ENCODE measurements at places on chromosomes 5 and 9.

GRCh38 chr9:110520120-110520701 lies 59.3 kb downstream of the SVEP1 start:
- DNase-seq: no peak

DNA sequence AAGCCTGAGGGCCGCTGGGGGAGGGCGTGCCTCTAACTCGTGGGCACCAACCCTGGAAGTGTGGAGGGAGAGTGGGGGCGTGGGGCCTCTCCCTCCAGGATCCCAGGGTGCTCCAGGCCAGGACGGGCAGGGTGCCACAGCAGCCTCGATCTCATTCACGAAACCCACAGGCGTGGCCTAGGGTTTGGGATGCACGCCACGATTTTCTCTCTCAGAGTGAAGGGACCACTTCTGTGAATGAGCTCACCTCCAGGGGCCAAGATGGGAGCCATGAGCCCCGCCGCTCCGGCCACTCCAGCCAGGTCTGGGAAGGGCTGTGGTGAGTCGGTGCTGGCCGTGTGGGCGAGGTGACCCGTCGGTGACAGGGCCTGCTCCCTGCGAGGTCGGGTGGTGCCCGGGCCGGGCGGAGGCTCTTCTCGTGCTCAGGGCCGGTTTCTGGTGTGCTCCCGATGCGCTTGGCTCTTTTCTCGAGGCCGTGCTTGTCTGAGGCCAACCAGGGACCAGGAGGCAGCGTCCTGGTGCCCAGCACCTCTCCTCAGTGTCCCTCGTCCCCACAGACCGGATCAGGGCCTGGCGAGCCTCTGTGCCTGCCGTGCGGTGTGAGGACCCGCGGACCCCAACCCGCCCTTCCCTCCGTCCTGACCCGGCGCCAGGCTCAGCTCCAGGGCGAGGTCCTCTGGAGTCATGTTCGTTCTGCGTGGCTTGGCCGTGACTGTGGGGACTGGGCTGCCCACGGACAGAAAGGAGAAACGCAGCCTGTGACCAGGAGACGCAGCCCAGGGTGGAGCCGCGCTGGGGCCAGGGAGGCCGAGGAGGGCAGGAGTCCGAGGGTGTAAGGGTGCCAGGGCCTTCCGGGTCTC lies 31.0 kb downstream of the TPPP start:
- DNase-seq: no peak

- no peak for DNase-seq
These were observed 42.5 kb downstream of the FRMPD1 start for GRCh38 chr9:37693260-37693659.

GRCh38 chr5:58016877-58017276 lies 443.0 kb downstream of the PLK2 start:
- DNase-seq: no peak

- DNase-seq: no peak
These were observed 19.0 kb downstream of the ATOX1 start for GRCh38 chr5:151739395-151739794.

DNA sequence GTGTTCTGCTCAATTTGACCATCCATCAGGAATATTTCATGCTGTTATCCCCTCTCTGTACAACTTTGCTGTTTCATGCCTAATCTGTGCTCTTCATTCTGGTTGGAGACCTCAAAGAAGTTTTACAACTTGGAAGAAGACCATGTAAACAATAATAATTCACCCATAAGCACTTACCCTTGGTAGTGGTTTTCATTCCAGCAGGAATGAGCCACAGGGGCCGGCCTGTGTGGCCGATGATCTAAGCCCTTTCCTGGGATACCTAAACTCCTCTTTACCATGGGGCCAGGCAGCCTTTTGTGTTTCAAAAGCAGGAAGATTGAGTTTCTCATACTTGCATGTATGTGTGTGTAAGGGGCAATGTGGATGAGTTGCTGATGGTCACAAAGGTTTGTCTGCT lies 165.0 kb downstream of the FGF1 start:
- no peak for DNase-seq

DNA sequence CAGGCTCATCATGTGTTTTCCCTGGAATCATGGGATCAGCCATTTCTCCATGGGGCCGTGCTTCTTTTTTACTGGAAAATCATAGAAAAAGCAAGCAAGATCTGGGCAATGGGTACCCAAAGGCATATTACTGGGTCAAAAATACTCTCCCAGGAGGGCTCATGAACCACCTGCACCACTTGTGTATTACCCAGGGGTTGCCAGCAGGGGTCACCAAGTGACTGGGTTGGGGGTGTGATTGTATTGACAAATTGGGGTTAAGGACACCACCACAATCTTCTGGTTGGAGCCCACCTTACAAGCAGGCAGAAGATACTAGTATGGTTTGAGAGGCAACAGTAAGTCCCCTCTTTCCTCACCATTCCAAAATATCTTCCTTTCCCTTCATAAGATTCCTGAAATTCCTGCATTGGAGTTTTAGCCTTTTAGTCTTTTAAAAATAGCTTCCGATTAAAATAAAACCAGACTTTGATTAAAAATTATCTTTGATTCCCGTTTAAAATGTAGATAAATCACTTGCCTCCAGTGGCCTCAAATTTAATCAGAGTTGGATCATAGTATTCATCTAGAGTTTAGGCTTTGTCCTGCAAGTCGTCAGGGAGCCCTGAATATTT lies 603.3 kb downstream of the KIF4B start:
- DNase-seq: no peak

DNA sequence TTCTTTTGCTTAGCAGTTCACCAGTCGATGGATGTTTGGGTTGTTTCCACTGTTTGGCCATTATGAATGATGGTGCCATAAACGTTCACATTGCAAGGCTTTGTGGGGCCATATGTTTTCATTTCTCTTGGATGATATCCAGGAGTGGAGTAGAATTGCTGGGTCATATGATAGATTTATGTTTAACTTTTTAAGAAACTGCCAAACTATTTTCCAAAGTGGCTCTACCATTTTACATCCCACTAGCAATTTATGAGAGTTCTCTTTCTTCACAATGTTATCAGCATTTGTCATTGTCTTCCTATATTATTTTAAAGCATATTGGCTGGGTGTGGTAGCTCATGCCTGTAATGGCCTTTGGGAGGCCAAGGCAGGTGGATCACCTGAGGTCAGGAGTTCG lies 5.2 kb downstream of the GPR107 start:
- no peak for DNase-seq

DNA sequence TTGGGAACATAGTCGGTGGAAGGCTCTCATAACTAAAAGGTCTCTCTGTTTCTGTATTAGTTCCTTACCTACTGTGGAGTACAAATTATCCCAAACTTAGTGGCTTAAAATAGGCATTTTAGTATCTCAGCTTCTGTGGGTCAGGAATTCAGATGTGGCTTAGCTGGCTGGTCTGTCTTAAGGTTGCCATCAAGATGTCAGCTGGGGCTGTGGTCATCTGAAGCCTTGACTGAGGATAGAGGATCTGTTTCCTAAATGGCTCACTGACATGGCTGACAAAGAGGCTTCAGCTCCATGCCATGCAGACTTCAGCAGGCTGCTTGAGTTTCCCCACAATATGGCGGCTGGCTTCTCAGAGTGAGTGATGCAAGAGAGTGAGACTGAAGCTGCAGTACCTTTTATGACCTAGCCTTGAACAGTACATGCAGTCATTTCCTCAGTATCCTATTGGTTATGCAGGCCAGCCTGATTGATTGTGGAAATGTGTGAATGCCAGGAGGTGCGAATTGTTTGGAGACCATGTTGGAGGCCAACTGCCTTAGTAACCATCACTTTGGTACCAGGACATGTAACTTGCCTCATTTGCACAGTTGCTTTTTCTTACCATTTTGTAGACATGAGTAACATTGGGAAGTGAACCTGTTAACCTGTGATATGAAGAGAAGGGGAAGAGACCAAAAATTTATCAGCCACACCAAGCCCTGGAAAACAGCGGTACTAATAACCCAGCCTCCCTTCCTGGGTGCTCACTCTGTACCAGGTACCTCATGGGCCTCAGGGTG lies 152.8 kb upstream of the IER5L start:
- no peak for DNase-seq

DNA sequence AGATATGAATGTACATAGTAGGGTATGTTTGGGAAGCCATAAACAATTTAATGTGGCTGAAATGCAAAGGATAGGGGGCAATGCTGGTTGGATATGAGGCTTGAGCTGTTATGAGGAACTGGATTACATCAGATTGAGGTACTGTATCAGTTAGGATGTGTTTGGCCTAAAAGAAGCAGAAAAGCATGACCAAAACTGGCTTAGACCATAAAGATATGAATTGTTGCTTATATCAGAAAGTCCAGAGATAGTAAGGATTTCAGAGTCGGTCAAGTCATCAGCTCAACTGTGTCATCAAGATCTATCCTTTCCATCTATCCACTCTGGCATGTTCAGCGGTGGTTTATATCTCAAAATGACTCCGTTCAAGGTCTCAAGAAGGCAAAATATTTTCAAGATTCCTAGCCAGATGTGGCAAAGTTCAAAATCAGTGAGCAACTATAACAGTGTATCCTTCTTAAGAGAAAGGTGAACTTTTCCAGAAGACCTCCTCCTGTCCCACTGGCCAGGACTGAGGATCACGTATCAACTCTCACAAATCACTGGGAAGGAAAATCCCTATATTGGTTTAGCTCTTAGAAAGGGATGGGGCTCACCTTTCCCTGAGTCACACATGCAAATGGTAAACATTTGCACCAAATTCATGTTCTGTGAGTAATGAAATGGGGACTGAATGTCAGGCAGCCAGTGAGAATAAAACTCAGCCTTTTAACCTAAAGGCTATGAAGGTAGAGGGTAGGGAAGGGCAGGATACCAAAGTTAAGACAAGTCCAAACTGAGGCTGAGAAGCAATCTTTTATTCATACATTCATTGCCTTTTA lies 257.8 kb downstream of the TRIM32 start:
- no peak for DNase-seq

DNA sequence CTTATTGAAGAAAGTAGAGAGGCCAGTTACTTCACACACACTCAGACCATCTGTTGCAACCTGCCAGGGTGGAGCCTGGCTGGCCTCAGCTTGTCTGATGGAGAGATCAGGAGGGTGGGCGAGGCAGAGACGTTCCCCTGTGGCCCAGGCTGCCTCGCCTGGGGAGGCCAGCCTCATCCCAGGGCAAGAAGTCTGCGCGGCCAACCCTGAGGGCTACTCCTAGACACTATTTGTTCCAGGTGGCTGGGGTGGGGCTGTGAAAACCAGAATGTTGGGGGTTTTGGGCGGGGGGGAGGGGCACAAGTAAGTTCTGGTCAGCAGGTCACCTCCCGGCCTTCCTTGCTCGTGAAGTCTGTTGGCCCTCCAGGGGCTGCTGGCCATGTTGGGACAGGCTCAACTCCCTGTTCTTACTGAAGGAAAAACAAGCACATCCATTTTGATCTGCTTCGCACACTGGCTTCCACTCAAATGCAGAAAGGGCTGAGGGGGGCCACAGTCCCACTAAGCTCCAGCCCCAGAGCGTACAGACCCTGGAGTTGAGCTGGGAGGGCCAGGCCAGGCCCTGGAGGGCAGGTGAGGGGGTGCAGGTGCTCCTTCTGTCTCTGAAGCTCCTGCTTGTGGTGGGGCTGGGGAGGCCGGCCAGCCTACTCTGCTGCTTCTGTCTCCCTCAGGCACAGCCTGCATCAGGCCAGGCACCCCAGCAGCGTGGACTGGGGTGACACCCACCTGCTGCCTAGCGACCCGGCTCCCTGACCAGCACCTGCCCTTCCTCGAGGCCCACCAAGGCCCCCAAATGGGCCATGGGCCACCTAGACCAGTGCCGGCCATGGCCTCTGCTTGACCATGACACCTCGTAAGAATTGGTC lies 46.6 kb downstream of the SECISBP2 start:
- DNase-seq: no peak

GRCh38 chr5:5494489-5495402 lies 72.3 kb downstream of the ICE1 start:
- peak; percentile 17 for DNase-seq

- DNase-seq: no peak
These were observed 77.0 kb upstream of the RASA1 start for GRCh38 chr5:87190687-87191086.

- no peak for DNase-seq
These were observed 9.3 kb upstream of the WWC1 start for GRCh38 chr5:168282120-168282519.

GRCh38 chr5:14486486-14486885 lies 95.1 kb upstream of the OTULINL start:
- no peak for DNase-seq

DNA sequence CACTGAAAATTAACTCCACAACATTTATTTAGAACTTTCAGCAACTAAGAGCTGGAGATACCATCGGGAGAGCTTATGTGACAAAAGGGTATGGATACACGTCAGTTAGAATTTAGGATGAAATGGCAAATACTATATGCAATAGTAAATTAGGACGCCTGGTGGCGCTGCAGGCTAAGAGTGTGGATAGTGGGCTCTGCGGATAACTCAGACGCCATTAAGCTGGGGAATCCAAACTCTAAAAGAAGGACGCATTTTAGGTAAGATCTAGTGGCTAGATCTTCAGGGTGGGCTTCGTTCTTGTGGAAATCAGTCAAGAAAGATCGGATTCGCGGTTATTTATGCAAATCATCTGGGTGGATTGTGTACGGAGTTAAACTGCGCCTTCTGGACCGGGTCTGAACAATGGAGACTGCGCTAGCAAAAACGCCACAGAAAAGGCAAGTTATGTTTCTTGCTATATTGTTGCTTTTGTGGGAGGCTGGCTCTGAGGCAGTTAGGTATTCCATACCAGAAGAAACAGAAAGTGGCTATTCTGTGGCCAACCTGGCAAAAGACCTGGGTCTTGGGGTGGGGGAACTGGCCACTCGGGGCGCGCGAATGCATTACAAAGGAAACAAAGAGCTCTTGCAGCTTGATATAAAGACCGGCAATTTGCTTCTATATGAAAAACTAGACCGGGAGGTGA lies at the start of gene PCDHB5:
PCDHB5 (plus strand) TSS at position 177 of the 688 bp plus-strand sequence; CDS start at position 406, 229 bp downstream.
- no peak for DNase-seq

DNA sequence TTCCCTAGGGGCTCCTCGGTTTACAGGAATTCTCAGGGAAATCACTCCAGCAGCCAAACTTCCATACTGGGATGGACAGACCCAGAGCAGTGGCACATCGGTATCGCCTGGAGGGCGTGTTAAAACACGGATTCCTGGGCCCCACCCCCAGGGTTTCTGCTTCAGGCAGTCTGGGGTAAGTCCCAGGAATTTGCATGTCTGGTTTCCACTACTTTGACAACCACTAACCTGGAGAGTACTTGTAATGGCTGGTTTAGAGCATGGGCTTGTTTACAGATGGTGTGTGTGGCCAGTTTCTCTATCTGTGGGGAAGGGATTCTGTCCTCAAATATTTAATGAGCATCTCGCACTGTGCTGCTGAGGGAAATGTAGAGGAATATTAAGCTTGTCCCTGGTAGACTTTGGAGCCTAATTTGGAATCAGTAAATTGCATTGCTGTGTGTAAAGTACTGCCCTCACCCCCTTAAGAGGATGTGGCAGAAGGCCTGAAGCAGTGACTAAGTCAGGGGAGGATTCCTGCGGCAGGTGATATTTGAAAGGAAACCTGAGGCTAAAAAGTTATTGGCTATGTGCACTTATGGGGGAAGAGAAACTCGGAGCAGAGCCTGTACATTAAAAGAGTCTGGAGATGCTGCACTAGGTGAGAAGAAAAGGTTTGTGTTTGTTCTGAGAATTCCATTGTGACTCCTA lies 18.6 kb upstream of the TJP2 start:
- DNase-seq: no peak

DNA sequence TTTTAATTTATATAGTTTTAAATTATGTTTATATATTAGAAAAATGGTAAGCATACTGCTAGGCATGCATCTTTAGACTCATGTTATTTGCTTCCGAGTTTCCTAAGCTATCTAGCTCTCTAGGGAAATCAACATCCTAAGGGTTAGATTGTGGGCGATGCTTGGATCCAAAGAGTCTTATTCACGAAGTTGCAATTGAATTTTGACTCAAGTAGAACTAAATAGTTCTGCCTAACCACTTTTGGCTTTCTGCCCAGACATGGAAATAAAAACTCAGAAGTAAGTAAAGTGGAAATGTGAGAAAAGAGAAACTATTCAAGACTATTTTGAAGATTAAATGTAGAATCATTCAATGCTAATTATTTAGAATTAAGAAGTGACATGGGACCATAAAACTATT lies 440.4 kb downstream of the CDH18 start:
- DNase-seq: no peak

Measured in NCI-H187 (cell line).